ENCODE measurements at places on chromosomes 12 and 14.

DNA sequence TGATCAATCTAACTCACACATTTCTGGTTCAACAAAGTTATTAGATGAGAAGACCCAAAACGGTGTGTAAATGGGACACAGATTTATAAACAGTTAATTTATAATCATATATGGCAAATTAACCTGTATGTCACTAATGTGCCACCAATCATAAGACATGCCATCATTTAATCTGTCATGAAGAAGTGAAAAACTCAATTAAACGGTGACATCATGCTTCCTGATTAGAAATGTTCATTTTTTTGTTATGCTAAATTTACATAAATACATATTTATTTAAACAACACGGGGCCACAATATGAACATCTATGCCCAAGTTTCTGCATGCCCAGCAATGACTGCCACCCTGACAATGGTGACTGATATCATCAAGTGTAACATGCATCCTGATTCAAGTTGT, 164.1 kb upstream of the EEA1 start:
- no peak for DNase-seq

DNA sequence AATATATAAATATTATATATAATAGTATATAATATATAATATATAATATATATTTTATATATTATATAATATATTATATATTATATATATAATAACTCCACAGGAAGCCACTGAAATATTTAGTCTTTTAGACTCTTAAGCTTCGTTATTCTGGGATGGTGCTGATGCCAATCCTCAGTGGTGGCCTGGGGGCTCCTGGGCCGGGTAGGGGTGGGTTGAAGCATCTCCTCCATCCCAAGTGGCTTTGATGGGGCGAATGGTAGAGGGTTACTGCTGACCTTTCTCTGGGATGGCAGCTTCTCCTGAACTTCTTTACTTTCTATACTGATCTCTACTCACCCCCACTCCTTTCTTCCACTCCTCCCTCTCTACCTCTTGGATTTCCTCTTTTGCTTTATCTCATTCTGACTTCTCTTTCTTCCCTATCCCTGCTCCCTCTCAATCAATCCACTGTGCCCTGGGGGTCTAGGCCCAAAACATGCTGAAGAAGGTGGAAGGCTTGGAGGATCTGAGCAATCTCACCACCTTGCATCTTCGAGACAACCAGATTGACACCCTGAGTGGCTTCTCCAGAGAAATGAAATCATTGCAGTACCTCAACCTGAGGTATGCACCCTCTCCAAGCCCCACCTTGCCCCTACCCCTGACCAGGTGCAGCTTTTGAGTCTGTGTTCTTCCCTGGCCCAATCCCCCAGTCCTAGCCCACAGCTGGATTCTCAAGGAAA, 4.8 kb upstream of the ENO2 start:
- no peak for DNase-seq

DNA sequence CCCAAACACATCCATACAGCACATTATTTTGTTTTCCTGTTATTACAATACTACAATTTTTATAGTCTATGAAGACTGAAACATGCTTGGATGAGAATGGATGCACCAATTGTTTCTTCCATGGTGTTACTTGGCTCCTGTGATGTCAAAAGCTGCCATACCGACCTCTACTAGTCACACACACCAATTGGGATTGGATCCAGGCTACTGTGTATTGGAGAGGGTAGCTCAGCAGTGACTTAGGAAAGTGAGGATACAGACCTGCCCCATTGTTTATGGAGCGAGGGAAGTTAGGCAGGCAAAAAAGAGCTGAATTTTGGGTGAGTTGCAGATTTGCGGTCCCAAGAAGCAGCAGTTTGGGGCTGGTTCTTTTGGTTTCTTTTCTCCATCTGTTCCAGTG, 30.8 kb upstream of the AKAP6 start:
- no peak for DNase-seq

DNA sequence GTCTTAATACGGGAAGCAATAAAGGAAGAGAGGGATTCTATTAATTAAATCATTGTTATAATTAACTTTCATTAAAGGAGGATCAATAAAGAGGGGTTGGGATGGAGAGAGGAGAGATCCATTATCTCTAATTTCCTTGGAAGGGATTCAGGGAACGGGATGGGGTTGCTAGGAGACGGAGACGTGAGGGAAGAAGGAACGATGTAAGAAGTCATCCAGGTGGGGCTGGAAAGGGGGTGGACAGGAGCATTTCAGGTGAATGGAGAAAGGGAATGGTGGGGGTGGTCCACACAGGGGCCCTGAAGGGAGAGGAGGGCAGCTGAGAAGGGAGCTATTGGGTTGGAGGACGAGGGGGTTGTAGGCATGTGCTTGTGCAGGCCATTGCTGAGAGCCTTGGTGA, 17.2 kb downstream of the CALCOCO1 start:
- DNase-seq, result no peak

GRCh38 chr12:104372061-104372720, 68.7 kb downstream of the EID3 start:
- DNase-seq, result peak; percentile 48

GRCh38 chr12:12976366-12976765, 23.7 kb downstream of the HEBP1 start:
- no peak for DNase-seq

- no peak for DNase-seq
These were observed 110.6 kb downstream of the CACNA1C start for GRCh38 chr12:2163177-2163941.

DNA sequence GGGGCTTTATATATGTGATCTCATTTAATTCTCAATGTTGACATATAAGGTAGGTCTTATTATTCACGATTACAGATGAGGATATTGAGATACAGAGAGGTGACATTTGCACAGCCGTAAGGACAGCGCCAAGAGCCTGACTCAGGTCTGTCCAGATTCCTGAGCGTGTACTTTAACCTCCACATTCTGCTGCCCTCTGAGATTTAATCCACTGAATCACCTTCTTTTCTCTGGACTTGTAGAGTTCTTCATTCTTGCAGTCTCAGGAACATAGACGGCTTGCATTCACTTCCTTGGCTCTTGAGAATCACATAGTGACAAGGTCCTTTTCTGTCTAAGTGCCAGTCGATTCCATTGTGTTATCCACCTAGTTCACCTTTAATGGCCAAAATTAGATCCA, 141.0 kb upstream of the ARHGAP5 start:
- no peak for DNase-seq

- DNase-seq, result no peak
These were observed 56.2 kb downstream of the ANO2 start for GRCh38 chr12:5888816-5889315.

- no peak for DNase-seq
These were observed 123.3 kb upstream of the OR4E1 start for GRCh38 chr14:21796916-21797315.

DNA sequence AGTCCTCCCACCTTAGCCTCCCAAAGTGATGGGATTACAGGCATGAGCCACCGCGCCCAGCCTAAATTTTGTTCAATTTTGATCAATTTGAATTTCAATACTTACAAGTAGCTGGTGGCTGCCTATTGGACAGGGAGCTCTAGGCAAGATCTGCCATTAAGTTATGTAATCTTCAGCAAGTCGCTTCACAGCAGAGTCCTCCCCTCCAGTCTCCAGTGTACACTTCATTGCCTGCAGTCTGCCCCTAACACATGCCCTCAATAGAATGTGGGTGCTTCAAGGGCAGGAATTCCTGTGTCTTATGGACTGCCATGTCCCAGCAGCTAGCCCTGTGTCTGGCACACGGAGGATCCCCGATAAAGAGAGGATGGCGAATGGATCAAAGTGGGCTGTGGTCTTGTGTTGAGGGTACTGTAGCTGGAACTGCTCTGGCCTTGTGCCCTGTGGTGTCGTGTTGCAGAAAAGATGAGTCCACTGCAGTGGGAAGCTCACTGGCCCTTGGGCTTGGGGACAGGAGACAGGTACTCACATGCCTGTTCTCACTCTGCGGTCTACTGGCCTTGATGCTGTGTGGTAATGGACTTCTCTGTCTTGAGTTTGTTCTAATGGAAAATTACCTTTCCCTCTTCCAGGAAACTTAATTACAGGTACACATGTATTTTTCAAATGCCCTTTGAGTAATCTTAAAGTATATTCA, 67.6 kb downstream of the TECPR2 start:
- no peak for DNase-seq

GRCh38 chr12:31298922-31299321, 27.0 kb downstream of the SINHCAF start:
- DNase-seq, result no peak

GRCh38 chr12:126949558-126949957, 1317.4 kb upstream of the TMEM132C start:
- DNase-seq, result no peak

DNA sequence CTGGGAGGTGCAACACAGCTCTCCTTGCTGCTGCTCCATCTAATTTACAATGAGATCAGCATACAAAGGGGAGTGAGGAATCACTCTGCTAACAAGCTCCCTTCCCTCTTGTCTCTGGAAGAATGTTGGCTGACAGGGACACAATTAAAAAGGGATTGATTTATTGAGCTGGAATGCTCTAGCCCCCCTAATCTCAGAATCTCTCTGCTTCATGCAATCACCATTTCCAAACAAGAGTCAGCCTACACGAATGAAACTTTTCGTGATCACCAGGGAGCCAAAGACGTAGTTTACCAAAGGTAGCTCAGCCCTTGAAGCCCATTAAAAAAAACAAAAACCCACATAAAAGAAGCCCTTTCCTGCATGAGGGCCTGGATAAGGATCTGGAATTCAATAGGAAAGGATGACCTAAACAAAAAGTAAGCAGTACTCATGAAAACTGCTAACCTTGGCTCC, 223.8 kb downstream of the C12orf75 start:
- no peak for DNase-seq

DNA sequence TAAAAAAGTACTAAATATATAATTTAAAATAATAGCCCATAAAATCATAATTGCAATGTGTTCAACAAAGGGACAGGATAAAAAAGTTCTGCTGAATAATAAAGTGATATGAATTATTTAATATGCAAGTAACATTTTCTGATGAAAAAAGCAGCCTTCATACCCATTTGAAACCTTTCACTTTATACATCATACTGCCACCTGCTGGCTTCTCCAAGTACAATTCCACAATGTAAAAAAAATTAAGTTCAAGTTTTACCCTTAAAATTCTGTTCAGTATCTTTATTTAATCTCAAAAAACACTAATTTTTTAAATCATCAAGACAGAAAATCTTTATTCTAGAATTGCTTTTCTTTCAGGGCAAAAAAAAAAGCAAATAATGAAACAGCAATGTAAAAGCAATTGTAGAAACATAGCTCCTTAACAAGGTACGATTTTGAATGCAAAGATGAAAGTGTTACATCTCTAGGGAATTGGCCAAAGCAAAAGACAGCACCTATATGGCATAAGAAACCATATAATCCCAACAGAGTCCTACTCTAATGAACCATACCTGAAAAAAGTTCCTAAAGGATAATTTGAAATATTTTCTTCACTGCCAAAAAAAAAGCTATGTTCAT, 15.0 kb downstream of the MDM1 start:
- DNase-seq, result peak; percentile 31

- no peak for DNase-seq
These were observed 155.6 kb upstream of the IFNG-AS1 start for GRCh38 chr12:67833602-67834001.

- no peak for DNase-seq
These were observed 11.5 kb downstream of the TECPR2 start for GRCh38 chr14:102374264-102374663.

DNA sequence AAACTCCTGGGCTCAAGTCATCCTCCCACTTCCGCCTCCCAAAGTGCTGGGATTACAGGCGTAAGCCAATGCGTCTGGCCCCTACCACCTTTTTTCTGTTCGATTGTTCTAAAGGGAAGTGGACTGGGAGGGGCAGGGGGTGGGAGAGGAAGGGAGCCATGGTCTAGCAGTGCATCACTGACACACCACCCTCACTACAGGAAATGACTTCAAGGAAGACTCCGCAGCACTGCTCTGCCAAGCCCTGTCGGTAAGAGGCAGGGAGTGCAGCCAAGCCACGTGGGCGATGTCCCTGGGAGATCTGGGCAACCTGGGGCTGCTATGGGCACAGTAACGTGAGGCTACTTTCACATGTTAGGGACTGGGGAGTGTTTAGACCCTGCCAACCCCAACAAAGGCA, 18.0 kb downstream of the LRRC74A start:
- peak; percentile 21 for DNase-seq

- DNase-seq, result peak; percentile 67
These were observed 128.5 kb downstream of the SLC15A5 start for GRCh38 chr12:16148938-16149337.

DNA sequence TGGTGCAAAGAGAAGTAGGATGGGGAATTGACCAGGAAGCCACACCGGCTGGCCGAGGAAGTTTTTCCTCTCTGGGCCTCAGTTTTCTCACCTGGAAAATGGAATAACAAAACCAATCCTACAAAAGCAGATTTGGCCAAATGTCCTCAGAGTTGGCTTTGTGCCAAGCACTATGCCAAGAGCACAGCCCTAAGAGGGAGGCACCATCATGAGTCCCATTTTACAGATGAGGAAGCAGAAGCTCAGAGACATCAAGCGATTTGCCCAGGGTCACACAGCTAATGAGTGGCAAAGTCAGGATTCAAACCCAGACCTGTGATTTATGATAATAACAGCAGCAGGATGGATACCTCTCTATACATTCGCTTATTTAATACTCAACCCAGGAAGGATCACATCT, 27.3 kb downstream of the RASAL1 start:
- DNase-seq, result no peak

DNA sequence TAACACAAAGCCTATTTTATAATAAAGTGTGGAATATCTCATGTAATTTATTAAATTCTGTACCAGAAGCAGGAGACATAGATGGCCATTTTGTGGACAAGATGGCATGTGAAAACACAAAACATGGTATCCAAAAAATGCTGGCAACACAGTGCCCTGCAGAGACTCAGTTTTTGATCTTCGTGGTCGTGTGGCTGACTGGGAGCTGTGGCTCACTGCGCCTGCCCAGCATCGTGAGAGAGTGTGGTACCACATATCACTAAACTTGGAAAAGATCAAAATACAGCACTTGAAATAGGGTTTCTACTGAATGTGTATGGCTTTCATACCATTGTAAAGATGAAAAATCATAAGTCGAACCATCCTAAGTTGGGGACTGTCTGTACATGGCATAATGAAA, 43.0 kb upstream of the MANSC4 start:
- DNase-seq, result no peak

GRCh38 chr14:59347915-59348314, 117.3 kb downstream of the GPR135 start:
- no peak for DNase-seq

DNA sequence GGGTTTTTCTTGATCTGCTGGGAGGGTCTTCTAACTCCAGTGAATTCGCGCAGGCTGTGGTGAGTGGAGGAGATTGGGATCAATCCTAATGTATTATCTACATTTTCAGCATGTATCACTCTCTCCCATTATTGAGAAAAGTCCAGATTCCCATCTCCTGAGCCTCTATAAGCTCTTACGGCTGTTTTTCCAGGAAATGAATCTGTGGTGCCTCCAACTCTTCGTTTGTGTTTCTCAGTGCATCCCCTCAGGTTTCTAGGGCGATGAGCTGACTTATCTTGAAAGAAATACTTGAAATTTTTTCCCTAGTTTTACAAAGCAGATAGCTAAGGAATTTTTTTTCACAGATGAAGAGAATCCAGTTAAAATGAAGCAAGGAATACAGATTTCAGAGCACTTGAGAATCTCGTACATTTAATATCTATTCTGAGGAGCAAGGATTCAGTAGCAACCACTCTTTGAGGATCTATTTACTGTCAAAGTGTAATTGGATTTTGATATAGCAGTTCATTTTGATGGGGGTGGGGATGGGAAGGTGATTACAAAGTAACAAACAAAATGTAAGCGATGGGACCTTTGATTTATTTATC, 138.7 kb downstream of the BRMS1L start:
- DNase-seq, result no peak
